ENCODE measurements at places on chromosomes 7 and 10. TPM values are rescaled to one million over a fixed set of nuclear protein-coding genes. Genes with fewer than 3 reads are reported as not detected.

GRCh38 chr10:70596860-70597809 is 5.4 kb downstream of the PRF1 start:
- no peak for DNase-seq

DNA sequence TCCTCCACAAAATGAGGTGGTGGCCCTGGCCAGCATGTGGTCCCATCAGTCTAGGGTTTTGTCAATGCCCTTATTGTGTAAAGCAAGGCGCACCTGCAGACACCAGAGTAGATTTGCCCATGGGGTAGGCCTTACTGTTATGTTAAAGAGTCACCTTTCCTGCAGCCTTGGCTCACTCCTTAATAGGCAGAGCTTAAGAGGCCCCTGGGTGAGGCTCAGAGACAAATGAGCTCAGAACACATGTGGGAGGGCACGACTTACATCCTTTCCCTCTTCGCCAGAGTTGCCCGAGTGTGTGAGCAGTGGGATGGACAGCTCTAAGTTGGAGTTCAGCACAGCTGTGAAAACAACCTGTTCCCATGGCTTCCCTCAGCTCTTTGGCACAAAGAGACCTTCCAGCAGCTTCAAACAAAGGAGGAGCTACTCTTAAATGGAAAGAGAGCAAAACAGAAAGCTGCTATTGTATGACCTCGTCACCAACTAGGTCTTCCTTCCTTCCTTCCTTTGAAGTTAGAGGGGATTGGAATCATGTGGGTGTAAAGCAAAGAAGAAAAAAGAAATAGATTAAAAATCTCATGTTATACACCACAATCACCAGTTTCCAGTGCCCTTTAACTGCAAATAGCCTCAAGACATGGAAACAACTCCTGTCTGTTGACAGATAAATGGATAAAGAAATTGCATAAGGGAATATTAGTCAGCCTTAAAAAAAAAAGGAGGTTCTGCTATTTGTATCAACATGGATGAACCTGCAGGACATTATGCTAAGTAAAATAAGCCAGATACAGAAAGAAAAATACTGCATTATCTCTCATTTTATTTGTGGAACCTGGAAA is 11.9 kb upstream of the XPNPEP1 start:
- DNase-seq = peak; percentile 47

DNA sequence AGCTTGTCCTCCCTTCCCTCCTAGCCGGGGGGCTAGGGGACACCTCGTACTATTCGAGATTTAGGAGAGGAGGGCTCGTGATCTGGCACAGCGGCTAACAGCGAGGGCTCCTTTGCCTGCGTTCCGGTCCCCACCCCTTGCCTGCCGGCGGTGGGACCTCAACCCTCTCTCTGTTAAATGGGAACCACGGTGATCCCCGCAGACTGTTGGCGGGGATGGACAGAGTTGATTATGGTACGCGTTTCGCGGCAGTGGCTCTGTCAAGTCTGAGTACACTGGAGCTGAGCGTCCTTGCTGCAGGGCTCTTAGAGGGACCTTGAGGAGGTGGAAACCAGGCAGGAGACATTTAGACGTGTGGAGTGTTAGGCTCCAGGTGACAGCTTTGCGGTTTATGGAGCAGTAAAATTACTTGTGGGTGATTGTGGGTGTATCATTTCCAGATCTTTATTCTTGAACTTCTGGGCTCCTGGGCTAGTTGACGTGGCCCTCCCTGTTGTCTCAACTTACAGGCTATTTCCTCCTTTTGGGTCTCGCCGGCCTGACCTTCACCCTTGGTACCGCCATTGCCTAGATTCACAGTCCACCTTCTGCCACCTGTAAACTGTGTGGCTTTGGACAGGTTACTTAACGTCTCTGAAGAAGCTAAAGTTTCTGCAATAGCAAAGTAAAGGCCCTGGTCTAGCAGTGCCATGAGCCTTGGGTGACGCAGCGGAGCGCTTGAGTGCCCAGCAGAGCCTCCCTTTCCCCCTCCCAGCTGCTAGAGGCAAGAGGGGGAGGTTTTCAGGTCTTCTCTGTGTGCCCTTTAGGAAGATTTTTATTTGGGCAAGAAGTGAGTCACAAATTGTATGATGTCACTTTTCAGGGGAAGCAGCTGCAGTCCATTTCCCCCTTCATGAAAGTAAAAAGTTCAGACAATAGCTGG is 739 bp downstream of the CASP7 start:
- DNase-seq = peak; percentile 41

- no peak for DNase-seq
These were observed 51.3 kb upstream of the ZMIZ2 start for GRCh38 chr7:44697136-44698045.

RBM20 gene
- 0.06 TPM for total RNA-seq

SLC25A40 gene
- total RNA-seq = 47.6 TPM

SYCE1 gene
- total RNA-seq = 2.1 TPM

Measured in activated naive CD8-positive, alpha-beta T cell treated with anti-CD3 and anti-CD28 coated beads, Interleukin-2, amount 10 ng/mL, durations not matched to agents 7 days and 5 days (primary cell).